ENCODE measurements at places on chromosomes 5 and 9.

DNA sequence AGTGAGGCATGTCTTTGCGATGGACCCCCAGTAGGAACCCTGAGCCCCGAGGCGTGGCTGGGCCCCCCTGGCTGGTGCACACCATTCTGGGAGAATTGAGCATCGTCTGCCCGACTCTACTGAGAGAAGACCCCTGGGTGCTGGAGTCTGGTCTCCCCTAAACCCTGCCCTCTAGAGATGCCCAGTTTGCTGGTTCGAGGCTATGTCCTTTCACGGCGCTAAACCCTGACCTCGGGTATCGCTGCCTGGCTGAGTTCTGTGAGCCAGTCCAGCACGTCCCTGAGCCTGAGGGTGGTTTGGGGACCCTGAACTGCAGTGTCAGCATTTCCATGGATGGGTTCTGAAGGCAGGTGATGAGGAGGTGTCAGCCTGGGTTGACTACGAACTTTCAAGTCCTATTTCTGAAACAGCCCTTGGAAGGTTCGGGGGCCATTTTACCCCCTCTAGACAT is 128.8 kb downstream of the RXRA start:
- no peak for DNase-seq

GRCh38 chr5:104817127-104817526 is 1254.5 kb upstream of the NUDT12 start:
- DNase-seq, result no peak

DNA sequence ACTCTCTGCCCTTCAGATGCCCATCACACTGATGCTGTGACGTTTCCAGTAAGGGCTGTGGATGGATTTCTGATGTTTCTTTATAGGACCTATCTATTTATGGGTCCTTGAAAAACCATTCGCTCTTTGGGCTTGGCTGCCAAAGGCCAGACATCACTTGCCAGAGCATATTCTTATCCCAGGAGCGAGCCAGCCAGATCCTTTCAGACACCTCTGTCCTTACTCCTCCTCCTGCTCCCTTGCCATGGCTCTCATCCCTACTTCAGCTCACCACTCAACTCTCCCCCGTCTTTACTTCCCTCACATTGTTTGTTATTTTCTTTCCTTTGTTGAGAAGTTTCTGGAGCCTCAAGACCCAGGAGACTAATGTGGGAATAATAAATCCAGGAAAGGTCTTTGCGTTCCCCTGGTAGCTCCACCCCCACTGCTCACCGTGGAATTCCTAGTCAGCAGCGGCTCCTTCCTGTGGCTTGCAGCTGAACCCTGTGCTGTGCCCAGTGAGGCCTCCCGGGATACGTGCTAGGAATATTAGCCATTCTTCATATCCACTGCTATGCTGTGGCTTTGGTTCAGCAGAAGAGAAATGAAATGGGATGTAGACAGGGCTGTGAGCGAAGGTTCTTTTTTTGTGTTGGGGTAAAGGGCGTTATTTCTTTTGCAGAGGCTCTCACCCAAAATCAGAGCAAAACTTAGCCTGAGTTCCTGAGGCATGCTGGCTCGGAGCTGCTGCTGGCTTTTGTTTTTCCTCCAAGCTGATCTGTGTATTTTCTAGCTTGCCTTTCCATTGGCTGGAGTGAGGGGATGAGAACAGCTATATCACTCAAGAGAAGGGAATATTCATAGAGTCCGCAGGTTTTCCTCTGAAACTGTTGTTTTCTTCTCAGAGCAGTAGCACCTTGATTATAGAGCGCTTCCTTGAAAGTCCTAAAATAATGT is 171.1 kb downstream of the SAXO1 start:
- DNase-seq, result no peak

- DNase-seq, result no peak
These were observed 40.5 kb downstream of the PTTG1 start for GRCh38 chr5:160462167-160462566.

DNA sequence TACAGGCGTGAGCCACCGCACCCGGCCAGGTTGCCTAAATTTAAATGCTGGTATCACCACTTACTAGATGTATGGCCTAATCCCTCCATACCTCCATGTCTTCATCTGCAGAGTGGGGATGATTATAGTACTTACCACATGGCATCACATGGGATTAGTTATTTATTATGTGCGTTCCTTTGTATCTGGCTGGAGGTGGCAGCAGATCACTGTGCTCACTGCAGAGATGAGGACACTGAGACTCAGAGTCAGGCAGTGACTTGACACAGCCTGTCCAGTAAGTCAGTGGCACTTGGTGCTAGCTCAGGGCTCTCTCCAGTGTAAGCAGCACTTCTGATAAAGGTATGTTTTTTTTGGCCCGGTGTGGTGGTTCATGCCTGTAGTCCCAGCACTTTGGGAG is 38.4 kb upstream of the HAND1 start:
- DNase-seq, result no peak

- no peak for DNase-seq
These were observed 65.3 kb downstream of the CDC14B start for GRCh38 chr9:96554326-96554725.

DNA sequence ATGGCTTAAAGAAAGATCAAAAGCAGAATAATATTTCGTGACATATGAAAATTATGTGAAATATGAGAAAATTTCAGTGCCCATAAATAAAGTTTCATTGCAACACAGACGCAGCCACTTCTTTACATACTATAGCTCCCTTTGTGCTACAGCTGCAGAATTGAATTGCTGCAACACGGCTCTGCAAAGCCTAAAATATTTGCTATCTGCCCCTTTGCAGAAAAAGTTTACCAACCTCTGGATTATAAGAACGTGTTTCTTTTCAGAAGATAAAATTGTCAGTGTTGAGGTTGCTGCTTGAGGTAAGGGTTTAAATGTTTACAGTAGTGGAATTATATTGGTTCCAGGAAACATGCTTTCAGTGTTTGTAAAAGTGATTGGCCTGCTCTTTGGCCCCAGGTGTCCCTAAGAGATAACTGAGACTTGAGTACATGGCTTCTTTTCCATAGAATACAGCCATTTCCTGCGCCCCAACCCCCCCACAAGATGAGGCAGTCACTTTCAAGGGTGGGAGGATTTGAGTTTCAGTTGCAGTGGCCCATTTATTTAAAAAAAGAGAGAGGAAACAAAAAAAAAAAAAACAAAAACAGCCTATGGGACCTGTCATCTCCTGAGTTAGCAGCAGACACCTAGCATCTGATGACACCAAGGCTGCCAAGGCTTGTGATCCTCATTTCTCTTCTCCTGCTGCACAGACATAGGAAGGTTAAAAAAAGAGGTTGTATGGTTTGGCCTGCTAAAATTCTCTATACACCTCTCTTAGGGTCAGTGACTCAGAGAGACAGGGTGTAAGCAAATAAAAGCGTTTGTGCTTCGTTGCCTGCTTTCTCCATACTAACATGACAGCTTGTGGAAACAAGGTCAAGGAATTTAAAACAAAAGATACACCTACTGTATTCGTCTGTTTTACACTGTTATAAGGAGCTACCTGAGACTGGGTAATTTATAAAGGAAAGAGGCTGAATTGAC is 28.0 kb upstream of the HTR4 start:
- DNase-seq, result no peak
